Left renal cortex interstitium (tissue), 4 donors: ENCODE measurements at places on chromosomes 6 and 20.
A peak's percentile ranks its signal among the peaks of the same experiment; 100 is the strongest.

- DNase-seq = no peak
These were observed 51.7 kb downstream of the UBR2 start for GRCh38 chr6:42615518-42615917.

- no peak for DNase-seq
These were observed 90.8 kb downstream of the THBS2 start for GRCh38 chr6:169162752-169163407.

DNA sequence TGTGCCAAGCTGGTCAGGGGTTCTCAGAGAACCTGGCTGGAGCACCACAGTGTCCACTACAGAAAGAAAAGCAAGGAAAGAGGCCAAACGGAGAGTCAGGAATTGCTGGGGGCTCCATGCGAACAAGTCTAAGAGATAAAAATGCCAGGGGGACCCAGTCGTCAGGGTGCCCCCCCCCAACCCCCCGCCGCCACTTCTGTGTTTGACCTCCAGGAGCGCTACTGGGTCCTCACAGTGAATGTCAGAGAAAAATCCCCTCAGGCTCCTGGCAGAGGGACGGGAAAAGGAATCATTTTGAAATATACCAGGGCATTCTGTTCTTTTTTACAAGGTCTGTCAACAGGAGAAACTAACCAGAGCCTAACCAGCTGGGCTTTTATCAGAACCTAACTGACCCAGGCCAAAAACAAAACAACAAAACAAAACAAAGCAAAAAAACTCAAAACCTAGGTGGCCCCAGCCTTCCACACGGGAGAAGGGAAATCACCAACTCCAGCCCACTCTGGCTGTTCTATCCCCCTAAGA is 17.9 kb upstream of the NELFCD start:
- no peak for DNase-seq

DNA sequence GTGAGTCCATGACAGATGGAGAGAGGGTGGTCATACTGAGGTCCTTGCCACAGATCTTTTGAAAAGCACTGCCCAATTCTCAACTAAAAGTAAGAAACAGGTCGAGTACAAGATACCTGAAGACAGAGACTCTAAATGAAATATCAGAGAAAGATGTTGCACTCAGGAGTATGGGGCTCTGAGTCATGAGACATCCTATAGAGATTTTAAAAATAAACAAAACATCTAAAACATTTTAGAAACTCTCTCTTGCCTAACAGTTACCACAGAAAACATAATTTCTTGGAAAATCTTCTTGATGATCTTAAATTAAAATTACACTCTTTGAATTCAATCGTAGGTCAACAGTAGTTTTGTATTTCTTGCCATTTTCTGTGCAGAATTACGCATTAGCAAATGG is 348.9 kb upstream of the MARCKS start:
- DNase-seq = no peak

- DNase-seq = no peak
These were observed 417.5 kb upstream of the OPRM1 start for GRCh38 chr6:153621491-153621890.

GRCh38 chr20:56392881-56393482 is 537 bp downstream of the CSTF1 start:
- DNase-seq = no peak

DNA sequence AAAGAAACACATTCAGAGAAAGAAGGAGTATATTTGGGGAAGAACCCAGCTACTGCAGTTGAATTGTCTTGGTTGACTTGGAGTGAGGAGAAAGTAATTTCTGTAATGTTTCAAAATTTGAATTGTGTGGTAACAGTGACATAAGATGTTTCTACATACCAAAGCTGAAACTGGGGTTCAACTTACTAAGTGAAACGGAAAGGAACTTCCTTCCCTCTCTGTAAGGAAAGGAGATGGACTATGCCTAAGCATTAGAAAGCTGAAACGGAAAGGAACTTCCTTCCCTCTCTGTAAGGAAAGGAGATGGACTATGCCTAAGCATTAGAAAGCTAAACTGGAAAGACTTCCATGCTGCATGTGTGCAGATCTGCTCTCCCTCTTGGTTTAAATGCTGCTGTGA is 46.0 kb downstream of the HUS1B start:
- no peak for DNase-seq

- no peak for DNase-seq
These were observed 73.5 kb upstream of the DTNBP1 start for GRCh38 chr6:15736297-15736696.

- DNase-seq = no peak
These were observed 95.3 kb upstream of the C6orf118 start for GRCh38 chr6:165404697-165405096.

GRCh38 chr6:127586372-127586771 is 9.4 kb downstream of the C6orf58 start:
- no peak for DNase-seq

GRCh38 chr6:43938178-43939105 is 168.4 kb downstream of the VEGFA start:
- no peak for DNase-seq

GRCh38 chr6:73121421-73121993 is 103.8 kb downstream of the KHDC1L start:
- no peak for DNase-seq

DNA sequence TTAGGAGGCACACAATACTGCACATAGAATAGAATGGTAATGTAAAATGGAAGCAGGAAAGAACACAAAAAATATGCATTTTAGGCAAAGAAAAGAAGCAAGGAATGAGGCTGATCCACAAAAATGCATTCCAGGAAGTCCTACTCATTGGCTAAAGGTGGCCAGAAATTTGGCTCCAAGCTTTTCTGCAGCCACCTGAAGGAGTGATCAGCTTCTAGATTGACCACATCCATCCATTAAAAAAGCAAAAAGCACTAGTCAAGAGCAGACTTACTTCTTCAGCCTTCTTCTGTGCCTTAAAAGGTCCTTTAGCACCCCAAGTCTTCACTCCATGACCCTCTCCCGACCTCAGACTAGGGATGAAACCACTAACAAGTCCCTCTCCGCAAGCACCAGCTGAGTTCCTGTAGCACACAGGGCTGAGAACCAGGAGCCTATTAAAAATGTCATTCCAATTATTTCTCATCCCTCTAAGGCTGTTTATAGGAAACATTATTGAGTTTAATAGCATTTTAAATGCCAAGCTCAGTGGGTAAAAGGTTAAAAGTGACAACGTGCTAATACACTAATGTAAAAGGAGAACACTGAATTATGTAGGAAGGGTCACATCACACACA is 36.5 kb downstream of the TRAM2 start:
- DNase-seq = no peak

DNA sequence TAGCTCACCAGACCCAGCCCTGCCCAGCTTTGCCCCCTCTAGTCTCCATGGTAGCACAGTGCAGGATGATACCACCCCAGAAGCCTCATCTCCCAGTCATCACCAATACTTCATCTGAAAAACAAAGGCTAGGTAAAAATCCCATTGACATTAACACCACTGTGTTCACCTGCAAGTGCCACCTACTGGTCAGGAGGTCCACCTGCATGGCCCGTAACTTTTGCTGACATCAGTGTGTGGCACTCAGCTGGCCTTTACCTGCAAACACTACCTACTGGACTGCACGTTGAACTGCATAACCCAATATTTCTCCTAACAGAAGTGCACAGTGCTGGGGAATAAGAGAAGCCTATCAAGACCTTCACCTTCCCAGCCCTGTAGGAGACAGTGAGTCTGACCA is 234.7 kb upstream of the ADGRB3 start:
- no peak for DNase-seq

GRCh38 chr6:152091201-152091600 is 283.7 kb downstream of the ESR1 start:
- DNase-seq = no peak

GRCh38 chr6:34527751-34528670 is 28.1 kb downstream of the SPDEF start:
- DNase-seq = no peak

GRCh38 chr6:103791458-103791857 is 1068.3 kb downstream of the HACE1 start:
- no peak for DNase-seq

GRCh38 chr6:37934276-37934675 is 114.7 kb downstream of the ZFAND3 start:
- no peak for DNase-seq

- DNase-seq = no peak
These were observed 111.0 kb downstream of the MRPL14 start for GRCh38 chr6:44016131-44016870.

DNA sequence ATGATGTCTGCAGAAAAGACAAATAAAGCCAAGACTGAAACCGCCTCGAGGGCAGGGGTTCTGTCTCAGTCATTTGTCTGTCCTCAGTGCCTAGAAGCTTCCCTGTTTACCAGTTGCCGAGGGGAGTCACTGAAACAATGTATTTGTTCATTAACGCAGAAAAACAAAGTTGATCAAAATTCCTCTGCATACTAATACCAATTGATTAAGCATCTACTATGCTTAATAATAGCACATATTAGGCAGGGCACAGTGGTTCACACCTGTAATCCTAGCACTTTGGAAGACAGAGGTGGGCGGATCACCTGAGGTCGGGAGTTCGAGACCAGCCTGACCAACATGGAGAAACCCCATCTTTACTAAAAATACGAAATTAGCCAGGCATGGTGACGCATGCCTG is 1.8 kb upstream of the FKBP5 start:
- DNase-seq = no peak

GRCh38 chr6:125846292-125847024 is 55.7 kb downstream of the NCOA7 start:
- DNase-seq = no peak

- no peak for DNase-seq
These were observed 621.9 kb upstream of the CITED2 start for GRCh38 chr6:139996253-139996834.

DNA sequence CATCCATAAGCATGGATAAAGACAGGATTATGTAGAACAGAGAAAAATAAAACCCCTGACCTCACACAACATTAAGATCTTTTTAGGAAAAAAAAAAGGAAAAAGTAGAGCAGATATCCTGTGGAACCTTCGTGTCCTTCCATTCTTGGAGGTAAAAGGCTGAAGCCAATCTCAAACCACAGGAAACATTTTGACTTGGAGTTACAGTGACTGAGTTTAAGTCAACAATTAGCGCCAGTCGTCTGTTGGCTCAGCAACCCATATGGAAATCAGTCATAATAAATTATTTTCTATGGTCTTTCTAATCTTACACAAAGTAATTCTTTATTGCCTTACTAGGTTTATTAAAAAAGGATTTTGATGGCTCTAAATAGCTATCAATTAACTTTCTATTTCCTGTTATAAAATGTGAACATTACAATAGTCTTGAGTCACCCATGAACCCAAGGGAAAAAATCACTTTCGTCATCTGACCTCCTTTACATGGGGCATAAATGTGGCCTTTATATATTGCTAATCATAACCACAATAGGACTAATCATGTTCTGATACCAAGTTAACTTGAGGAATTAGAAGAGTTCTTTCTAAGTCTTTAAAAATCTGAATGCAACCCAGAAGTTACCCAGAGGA is 592.9 kb downstream of the TFAP2B start:
- no peak for DNase-seq

- DNase-seq = no peak
These were observed 116.0 kb downstream of the TRMT11 start for GRCh38 chr6:126102358-126102757.

DNA sequence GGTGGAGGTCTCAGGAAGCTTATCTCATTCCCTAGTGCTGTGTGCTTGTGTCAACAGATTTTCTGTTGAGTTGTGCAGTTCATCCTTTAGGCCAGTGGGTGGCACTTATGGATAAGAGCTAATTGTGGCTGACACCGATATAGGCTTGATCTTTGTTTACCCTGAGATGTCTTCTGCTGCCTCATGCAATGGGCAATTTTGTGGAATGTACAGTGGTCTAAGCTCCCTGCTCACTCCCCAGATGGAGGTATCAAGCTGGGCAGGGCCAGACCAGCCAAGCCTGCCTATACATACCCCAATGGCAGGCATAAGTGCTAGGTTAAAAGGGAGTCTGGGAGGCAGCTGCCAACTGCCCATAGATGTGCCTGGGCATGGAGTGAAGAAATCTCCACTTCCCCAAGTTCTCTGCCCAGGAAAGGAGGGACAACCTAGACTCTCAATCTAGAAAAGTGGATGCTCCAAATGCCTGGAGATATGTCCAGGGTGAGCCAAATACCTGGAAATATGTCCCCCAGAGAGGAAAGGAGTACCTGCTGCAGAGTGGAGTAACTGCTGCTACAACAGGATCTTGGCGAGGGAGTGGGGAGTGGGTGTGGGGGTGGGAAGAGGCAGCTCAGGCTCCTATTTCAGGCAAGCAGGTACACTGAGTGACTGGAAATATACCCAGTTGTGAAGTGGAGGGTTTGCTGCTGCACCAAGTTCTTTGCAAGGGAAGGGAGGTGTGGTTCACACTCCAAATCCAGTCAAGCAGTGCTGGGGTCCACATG is 53.2 kb upstream of the ARG1 start:
- DNase-seq = no peak

DNA sequence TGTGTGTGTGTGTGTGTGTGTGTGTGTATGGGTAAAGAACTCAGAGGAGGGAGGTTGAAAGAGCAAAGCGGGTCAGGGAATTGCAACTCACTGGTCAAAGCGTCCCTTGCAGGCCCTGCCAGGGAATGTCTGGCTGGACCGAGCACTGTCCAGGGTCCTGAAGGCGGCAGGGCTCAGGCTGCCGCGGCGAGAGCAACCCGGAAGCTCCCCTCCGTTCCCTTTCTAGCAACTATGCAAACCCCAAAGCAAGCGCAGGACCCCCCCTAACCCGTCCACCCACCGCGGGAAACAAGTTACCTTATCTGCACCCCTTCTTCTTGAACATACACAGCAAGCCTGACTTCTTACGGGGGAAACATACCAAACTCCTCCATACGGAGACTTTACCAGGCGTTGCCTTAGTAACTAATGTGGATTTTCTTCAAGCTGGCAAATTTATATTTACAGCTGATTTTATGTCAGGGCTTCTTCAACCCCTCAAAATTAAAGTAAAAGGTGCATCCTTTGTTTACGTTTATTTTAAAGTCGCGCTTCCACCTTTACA is 538 bp upstream of the GRM1 start:
- peak; percentile 43 for DNase-seq

DNA sequence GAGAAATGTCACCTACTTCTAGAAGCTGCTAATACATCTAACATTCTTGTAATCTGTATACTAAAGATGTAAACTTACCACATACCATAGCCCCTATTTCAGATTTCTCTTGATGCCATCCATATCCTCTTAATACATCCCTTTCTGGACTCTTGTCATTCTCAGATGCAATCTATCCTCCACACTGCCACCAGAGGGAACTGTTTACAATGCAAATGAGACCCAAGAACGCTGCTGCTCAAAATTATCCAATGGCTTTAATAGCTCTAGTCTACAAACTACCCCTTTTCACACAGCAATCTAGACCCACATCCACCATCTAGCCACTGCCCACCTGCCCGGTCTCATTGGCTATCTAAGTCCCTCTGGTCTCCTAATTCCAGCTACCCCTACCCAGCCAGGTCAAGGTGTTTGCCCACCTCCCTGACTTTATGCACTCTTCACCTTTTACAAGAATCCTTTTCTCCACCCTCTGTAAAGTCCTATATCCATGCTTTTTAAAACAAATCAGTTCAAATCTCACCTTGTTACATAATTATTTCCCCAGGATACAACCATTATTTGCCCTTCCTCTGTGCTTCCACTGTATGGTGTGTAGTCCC is 14.8 kb downstream of the FAXC start:
- no peak for DNase-seq

- DNase-seq = no peak
These were observed 786 bp downstream of the ADRM1 start for GRCh38 chr20:62303340-62304226.
